Vagina (tissue), 2 donors: ENCODE measurements at places on chromosomes 1 and 21. TPM values are rescaled to one million over a fixed set of nuclear protein-coding genes. Genes with fewer than 3 reads are reported as not detected.

SLC45A1 gene
- total RNA-seq: 13.8 TPM

CCDC185 gene
- not detected for total RNA-seq

SLC5A3 gene
- 17.9 TPM for total RNA-seq

GIPC2 gene
- total RNA-seq: 2.7 TPM

AGMAT gene
- 1.5 TPM for total RNA-seq

FAM72A gene
- total RNA-seq: 2.0 TPM

DNA sequence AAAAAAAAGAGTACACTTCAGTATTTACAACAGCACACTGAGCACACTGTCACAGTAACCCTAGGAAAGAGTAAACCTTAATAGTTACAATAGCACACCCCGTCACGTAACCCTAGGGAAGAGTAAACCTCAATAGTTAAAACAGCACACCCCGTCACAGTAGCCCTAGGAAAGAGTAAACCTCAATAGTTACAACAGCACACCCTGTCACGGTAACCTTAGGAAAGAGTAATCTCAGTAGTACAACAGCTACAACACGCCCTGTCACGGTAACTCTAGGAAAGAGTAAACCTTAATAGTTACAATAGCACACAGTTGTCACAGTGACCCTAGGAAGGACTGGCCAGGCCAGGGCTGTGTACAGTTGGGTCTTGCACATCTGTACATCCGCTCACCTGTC is 3.0 kb downstream of the CDK11A start:
- DNase-seq: no peak

DNA sequence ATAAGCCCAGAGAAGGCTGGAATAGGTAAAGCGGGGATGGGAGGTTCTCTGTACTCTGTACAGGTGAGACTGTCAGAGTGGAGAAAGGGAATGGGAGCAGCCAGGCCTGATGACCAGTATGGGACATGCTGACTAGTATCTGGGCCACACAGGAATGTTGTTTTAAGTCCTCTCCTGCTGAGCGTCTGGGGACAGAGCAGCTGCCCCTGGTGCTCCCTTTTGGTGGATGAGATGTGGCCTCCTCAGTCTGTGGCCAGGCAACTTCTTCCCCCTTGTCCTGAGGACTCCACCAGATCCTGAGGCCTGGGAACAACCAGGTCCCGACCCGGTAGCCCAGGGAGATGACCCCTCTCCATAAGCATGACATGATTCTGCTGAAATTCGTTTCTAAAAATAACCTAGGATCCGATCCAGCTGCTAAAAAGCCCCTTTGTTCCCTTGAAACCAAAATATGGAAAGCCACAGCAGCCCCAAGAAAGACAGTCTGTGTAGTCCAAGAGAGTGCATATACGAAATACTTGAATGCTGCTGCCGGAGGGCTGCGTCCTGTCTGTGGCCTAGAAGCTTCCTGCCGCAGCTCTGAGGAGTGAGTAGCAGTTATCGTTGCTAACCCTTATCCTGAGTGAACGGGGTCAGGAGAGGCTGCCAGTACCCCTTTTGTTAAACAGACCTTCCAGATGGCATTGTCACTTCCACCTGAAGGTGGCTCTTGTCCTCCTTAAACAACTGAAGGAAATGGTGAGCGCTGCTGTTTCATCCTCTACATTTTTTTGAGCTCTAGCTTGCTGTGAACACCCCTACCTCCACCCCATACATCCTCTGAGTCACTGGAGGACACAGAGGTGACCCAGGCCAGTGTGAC is 47.1 kb downstream of the ATP2B4 start:
- no peak for DNase-seq

DNA sequence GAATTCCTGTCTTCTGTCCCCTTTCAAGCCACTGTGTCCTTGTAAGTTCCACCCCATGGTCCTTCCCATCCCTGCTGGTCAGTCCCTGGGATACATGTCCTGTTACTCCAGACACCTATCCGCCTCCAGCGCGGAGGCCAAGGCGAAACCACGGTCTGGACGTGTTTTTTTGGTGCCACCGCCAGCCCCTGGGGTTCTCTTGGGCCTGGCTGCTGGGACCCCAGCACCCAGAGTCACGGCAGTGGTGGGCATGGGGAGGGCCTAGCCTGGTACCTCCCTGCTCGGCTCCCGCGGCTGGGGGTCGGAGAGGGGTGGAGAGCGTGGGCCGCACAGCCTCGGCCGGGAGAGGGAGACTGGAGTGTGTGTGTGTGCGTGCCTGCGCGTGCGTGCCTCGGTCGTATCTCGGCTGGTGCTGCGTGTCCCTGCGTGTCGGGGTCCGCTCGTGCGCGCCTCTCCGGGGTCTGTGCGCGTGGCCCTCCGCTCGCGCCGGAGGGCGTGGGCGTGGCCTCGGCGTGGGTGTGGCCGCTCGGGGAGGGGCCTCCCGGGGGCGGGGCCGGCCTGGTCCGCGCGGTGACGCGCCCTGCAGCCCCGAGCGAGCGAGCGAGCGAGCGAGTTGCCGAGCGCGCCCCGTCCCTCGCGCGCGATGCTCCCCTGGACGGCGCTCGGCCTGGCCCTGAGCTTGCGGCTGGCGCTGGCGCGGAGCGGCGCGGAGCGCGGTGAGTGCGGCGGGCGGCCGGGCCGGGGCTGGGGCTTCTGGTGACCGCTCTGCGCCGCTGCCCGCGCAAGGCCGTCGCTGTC is at the start of gene VWA1:
Gene VWA1, plus strand, starts transcription at position 585 of the 798 bp plus-strand sequence. Its CDS starts 59 bp downstream, at position 644.
- DNase-seq: no peak

DNA sequence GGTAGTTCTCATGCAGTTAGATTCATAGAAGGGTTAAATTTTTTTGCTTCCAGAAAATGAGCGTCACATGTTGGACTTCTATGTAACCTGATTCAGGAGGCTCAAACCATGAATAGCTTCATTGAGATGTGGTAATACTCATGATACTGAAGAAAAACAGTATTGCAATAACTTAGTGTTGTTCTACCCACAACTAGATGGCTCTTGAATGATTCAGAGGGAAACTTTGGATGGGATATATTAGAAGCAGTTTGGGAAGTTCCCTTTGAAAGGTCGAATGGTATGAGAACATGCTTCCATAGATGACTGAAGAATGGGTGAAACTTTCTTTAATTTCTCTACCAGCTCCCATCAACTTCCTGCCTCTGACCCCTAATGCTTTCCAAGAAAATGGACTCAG is 211.7 kb upstream of the PTGFR start:
- no peak for DNase-seq

DNA sequence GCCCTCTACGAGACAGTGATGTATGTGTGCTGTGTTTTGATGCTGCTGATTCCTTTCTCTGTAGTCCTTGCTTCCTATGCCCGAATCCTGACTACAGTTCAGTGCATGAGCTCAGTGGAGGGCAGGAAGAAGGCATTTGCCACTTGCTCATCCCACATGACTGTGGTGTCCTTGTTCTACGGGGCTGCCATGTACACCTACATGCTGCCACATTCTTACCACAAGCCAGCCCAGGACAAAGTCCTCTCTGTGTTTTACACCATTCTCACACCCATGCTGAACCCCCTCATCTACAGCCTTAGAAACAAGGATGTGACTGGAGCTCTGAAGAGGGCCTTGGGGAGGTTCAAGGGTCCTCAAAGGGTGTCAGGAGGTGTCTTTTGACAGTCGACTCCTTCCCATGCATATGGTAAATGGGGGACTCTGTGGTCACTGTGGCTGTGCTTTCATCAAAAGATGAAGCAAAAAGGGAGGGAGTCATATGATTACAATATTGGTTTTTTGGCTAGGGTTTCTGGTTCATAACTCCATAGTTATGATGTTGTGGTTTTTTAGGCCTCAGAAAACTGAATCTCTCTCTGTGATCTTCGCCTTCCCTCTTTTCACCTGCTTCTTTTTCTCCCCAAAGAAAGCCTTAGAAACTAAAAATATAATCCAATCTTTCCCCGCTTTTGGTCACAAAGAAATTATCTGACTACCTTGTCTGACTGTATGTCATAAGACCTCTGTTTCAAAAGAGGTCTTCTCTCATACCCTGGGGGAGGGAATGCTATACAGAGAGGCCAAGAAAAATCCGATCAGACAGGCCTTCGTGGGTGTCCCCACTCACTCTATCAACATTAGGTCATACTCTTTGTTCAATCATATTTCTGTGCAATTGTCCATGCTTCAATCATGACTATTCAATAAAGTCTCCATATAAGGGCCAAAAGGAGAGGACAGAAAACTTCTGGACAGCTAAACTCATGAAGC is 4.2 kb downstream of the OR2T1 start:
- DNase-seq: no peak

GRCh38 chr1:10569531-10569930 is 94.8 kb downstream of the PEX14 start:
- DNase-seq: no peak

GRCh38 chr1:237103021-237103420 is 61.0 kb downstream of the RYR2 start:
- DNase-seq: no peak
